Stimulated activated CD8-positive, alpha-beta memory T cell treated with anti-CD3 and anti-CD28 coated beads, Interleukin-4, amount 100 ng/mL, for 1 hour (primary cell): ENCODE measurements at places on chromosomes 7 and 10.

DNA sequence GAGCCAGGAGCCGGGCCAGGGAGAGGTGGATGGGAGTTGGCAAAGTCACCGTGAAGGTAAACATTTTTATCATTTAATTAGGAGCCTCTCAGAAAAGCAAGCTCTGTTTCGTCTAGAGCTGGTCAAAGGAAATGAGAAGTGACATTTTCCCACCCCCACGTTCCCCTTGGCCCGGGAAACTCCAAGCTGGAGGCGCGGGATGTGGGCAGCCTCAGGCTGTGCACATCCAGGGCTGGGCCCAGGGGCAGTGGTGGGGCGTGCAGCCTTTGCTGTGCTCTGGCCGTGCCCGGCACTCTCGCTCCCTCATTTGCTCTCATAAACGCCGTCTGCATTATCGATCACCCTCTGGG, 135.6 kb upstream of the RET start:
- no peak for DNase-seq

DNA sequence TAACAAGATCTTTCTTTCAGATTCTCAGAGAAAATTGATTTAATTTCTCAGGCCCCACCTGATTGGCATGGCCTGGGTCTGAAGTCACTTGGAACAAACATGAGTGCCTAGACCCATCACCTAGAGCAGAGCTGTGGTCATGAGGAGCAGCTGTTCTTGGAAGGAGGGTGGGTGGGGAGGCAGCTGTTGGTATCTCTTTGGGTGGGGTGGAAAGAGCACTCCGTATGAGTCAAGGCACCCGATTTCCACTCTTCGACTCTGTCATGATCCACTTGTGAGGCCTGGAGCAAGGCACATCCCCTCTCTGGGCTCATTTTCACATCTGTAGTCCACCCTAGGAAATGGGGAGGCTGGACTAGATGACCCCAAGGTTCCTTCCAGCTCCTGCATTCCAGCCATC, 156.7 kb downstream of the C10orf105 start:
- DNase-seq = no peak

- no peak for DNase-seq
Observed at GRCh38 chr7:818031-818699, 14.1 kb upstream of the SUN1 start.

GRCh38 chr7:138625849-138626230, 75.3 kb downstream of the SVOPL start:
- DNase-seq = no peak

DNA sequence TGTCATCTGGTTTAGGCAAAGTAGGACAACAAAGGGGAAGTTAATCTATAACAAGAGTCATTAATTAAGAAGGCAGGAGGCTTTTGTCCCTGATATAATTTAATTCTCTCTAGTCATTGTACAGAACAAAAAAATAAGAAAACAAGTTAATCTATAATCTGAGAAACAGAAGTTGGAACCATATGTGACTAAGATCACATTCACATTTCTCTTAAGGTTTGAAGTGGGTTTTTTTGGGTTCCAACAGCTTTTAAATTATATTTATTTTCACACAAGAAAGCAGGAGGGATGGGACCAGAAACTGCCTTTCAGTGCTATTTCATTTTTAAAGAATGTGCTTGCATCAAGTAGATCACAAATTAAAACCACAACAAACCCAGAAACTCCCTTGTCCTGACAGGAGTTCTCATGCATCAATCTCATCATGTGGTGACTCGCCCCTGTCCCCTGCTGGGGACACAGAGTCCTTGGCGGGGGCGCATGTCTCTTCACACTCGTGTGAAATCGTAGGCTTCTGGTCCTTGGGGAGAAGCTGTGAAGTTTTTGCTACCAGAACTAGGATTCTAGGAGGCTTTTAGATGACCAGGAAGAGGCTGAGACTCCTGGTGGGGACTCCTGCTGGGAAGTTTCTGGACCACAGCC, 10.1 kb upstream of the OPN4 start:
- DNase-seq = no peak

DNA sequence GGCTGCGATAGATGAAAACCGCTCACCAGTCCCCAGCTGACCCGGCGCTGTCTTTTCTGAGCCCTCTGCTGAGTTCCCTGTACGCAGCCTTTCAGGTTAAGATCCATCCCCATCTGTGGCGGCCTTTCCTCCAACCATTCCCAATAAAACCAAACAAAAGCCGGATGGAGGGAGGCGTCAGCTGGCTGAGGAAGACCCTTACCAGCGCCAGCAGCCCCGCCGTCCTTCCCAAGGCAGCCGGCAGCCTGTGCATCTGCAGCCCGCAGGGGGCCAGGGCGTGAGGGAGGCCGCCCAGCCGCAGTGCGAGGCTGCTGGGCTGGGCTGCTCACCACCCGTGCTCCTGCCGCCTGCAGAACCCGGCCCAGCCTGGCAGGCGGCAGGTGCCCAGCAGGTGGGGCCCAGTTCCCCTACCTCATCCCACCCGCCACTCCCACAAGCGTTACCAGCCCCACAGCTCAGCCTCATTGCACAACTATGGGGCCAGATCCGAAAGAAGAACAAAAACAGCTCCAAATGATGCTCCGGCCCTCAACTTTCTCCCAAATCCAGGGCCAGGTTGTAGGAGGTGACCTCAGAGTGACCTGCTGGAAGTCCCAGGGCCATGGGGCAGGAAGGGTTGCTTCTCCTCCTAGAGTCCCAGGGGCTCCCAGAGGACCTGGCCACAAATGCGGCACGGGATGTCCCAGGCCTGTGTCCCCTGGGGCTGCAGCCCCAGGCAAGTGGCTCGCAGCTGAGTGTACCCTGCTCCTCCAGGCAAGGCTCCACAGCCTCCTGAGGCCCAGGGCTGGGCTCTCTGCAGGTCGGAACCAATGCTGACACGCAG, 23.8 kb downstream of the PAPOLB start:
- no peak for DNase-seq

- no peak for DNase-seq
Observed at GRCh38 chr10:98456686-98457482, 10.1 kb upstream of the HPS1 start.

GRCh38 chr10:17067376-17068264, 62.0 kb downstream of the CUBN start:
- DNase-seq = no peak

GRCh38 chr7:143356414-143357050, 6.0 kb downstream of the FAM131B start:
- DNase-seq = no peak

GRCh38 chr10:49743464-49744075, 18.6 kb downstream of the OGDHL start:
- no peak for DNase-seq

DNA sequence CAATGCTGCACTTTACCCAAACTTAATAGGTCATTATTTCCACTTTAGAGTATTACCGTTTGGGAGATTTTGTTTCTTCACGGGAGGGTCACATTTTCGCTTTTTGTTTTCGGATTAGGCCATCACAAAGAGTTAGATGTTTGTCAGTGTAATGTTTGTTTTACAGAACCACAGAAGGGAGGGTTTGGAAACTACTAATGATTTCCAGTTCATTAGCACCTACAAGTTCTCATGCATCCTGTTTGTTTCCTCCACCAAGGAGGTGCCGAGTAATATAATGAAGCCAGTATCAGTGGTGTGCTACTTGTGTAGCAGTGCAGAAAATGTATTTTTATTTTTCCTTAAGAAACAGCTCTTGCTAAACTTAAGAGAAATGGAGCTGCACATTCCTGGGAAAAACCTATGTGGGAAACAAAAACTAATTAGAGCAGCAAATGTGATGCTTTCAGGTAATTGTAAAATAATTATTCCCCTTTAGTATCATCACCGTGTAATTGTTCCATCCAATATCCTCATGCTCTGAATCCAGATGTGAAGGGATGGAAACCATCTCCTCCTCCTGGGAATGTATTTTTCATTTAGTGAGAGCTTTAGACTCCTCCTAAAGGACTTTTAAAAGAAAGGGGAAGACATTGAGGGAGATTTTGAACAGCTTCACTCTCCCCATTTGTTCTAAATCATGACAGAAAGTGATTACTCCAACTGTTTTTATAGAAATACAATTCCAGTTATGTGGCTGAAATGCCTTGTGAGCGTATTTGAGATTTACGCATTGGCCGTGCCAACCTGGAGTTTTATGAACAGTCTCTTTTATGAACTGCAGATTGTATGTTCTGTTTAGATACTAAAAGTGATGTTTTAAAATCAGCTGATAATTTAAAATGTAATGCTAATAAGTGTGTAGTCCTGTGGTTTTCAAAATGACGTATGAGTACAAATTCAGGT, 5.6 kb downstream of the CELF2 start:
- no peak for DNase-seq
